ENCODE measurements at places on chromosomes 4 and X.

DNA sequence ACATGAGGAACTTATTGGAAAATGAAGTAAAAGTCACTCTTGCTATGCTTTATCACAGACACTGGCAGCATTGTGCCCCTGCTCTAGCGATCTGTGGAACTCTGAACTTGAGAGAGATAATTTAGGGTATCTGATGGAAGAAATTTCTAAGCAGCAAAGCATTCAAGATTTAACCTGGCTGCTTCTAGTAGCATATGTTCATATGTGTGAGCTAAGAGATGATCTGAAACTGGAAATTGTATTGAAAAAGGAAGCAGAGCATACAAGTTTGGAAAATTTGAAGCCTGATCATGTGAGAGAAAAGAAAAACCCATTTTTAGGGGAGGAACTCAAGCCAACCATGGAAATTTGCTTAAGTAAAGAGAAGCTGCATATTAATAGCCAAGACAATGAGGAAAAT lies 657.7 kb downstream of the TRAM1L1 start:
- no peak for DNase-seq

DNA sequence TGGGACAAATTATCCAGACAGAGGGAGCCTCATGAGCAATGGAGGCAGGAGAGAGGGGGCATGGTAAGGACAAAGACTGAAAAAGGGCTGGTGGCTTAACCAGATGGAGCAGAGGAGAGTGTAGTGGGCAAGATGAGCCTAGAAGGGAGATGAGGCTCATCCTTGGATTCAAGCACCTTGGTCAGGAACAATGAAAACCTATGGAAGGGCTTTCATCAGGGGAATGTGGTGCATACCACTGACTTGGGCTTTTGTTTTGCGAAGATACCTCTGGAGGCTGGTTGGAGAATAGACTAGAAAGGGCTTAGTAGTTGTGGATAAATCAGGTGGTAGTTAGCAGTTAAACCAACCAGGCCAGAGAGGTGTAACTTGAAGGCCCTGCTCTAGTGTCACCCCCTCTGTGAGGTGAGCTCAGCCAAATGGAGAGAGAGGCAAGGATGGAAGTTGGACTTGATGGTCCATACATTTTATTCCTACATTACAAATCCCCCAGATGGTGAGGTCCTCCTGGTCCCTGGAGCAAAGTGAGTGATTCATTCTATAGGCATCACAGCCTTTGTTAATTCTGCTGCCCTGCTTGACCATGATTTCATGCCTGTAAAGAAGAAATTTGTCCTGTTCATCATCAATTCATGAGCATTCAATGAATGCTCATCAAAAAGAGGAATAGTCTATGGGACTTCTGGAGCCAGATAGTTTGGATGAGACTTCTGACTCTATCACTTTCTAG lies 264.8 kb upstream of the IGFBP7 start:
- DNase-seq: no peak

DNA sequence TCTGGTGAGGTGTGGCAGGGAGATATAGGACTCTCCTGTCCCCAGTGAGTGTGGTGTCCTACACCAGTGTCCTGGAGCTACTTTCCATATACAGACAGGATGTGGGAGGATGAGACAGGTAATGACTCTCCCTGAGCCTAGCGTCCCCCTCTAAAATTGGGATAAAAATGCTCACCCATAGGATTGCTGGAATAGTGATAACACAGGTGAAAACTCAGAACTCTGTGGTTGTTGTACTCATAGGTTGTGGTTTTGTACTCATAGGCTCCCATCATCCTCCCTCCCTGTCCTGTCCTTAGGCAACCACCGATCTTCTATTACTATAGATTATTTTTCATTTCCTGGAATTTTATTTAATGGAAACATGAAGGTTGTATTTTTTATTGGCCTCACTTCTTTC lies 60.7 kb upstream of the NXF3 start:
- no peak for DNase-seq

GRCh38 chr4:16259241-16259888 lies 33.1 kb upstream of the TAPT1 start:
- DNase-seq: no peak

DNA sequence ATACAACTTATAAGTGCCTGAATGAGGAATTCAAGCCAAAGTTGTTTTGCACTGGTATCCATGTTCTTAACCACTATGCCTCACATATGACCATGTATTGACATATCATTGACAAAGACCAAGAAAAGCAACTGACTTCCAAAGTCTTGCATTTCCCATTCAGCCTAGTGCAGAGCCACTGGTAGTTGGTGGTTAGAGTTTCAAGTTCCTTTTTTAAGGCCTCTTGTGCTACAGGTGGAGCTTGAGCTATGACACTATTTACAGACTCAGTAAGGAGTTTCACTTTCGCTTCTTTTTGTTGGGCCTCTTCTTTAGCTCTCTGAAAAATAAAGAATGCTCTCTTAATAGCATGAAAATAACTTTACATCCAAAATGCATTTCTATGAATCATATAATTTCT lies 763.0 kb downstream of the DMD start:
- no peak for DNase-seq

- no peak for DNase-seq
These were observed 640 bp downstream of the PHF8 start for GRCh38 chrX:54043541-54044125.

DNA sequence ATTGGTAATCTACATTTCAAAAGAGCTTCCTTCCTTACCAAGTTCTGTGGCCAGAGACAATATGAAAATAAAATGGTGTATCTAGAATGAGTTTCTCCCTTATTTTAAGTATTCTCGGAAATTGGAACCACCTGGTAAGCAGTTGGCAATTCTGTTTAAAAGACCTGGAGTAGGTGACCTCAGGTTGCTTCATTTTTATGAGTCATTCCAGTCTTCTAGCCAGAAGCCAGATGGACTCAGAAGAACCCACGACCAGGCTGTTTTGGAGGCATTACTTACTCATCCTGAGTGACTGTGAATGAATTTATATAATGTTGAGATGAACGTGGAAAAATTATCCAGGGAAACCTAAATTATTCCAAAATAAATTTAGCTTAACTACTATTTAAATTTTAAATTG lies 9.1 kb downstream of the BMPR1B start:
- DNase-seq: peak; percentile 29

GRCh38 chrX:129754056-129755024 lies 15.6 kb downstream of the XPNPEP2 start:
- no peak for DNase-seq

- DNase-seq: no peak
These were observed 39.1 kb upstream of the PRPS1 start for GRCh38 chrX:107589243-107589642.

GRCh38 chr4:47639531-47639930 lies 154.5 kb downstream of the ATP10D start:
- no peak for DNase-seq

GRCh38 chrX:134572816-134573682 lies 85.2 kb downstream of the PLAC1 start:
- DNase-seq: peak; percentile 18

- DNase-seq: no peak
These were observed 63.8 kb upstream of the HPRT1 start for GRCh38 chrX:134396174-134396573.

GRCh38 chr4:185730849-185731608 lies 81.0 kb downstream of the SORBS2 start:
- peak; percentile 49 for DNase-seq

GRCh38 chrX:54085666-54086065 lies 41.4 kb upstream of the PHF8 start:
- no peak for DNase-seq

DNA sequence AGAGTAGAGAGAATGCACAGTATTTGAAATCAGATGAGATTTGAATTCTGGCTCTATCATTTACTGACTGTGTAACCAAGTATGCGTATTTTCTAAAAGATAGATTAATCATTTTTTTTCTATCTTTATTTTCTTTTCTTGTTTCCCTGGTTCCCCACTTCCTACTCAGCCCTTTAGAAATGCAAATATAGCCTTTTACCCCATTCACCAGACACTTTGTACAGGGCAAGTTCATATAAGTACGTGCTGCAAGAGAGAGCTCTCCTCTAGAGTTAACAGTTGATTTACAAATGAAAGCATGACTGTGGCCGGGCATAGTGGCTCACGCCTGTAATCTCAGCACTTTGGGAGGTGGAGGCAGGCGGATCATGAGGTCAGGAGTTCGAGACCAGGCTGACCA lies 17.8 kb upstream of the TDO2 start:
- no peak for DNase-seq

GRCh38 chrX:101407167-101407747 lies 468 bp downstream of the GLA start:
- no peak for DNase-seq

DNA sequence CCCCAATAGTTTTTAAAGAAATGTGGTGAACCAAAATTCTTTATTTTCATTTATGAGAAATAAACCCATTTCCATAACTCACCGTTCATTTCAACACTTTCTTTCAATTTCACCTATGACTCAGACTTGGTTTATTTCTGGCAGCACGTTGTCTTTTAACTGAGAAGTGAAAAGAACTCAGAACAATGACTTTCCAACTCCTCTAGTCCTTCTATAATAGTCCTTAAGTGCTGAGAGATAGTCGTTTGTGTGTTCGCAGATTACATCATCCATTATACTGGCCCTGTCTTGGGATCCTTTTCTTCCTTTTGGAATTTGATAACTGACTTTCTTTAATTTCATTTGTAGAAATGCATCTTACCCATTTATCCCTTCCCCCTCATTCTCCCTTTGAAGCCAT lies 113.6 kb downstream of the GLUD2 start:
- DNase-seq: no peak

Data from epithelial cell of prostate (primary cell).